ENCODE measurements at places on chromosomes 3 and 15.

- no peak for DNase-seq
Measured at GRCh38 chr3:87674397-87675161, 384.2 kb downstream of the CGGBP1 start.

- DNase-seq, result no peak
Measured at GRCh38 chr3:144756704-144757440, 785.2 kb downstream of the DIPK2A start.

DNA sequence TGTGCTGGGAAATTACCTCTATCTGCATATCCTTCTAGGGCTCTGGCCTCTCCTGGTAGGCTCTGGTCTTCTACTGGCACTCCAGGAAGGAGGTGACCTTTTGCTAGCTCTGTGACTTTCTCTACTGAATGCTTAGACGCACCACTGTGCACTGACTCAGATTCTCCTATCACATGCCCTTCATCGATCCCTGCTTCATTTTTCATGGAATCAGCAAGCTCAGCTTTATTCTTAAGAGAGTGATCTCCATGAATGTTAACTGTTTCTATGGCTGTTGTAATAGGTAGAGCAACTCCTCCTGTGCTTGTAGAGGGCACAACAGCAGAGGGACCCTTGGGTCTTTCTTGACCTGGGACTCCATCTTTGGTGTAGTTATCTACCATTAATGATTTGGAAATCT lies 106.6 kb downstream of the MAP4 start:
- DNase-seq, result no peak

GRCh38 chr3:61940236-61940635 lies 378.9 kb downstream of the PTPRG start:
- DNase-seq, result no peak

- DNase-seq, result peak; percentile 37
Measured at GRCh38 chr15:63891079-63891767, 57.5 kb upstream of the HERC1 start.

DNA sequence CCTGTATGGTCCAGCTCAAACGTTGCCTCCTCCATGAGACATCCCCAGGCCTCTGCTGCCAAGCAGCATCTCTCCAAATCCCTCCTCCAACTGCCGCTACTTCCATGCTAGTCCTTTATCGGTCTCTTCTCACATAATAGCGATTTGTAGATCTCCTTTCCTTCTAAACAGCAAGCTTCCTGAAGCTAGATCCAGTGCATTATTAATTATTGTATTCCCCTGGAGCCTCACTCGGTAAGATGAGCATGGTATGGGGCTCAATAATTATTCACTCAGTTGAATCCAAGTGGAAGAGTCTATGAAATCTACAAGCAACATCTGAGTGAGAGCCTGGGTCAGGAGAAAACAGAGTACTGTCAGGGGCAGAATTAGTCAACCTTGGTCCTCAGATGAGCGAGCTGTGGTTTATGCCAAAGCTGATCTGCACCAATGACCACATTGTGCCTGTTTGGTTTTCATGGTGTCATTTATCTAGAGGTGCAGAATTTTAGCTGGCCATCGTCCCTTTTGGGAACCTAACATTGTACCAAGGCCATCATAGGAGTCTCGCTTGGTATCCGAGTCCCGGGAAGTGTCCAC lies 93.8 kb upstream of the UBE2E1 start:
- no peak for DNase-seq

GRCh38 chr15:44695294-44695693 lies 15.8 kb downstream of the PATL2 start:
- no peak for DNase-seq

DNA sequence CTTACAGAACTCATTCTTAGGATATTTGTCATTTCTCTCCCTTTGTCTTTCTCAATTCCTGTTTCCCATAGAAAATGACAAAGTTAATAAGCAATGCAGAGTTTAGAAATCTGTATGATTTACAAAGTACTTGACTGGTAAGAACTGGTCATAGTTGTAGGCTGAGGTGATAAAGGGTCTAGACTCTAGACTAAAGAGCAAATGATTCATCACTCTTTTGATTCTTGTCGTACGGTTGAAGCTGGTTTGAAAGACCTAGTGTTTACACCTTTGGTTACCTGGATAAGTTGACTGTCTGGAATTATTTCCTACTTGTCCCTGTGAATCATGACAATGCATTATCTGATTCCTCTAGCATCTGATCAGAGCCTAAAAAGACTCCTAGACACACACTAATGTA lies 58.9 kb upstream of the TP63 start:
- DNase-seq, result no peak

- no peak for DNase-seq
Measured at GRCh38 chr3:135238871-135239614, 444.0 kb downstream of the EPHB1 start.

DNA sequence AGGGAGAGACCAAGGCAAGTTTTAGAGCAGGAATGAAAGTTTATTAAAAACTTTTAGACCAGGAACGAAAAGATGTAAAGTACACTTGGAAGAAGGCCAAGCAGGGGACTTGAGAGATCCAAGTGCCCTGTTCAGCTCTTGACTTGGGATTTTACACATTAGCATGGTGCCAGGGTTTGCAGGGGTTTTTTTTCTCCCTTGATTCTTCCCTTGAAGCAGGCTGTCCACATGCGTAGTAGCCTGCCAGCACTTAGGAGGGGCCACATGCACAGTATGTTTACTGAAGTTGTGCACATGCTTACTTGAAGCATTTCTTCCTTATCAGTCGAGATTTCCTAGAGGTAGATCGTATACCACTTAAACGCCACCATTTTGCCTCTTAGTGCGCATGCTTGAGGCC lies 277.5 kb upstream of the AGTR1 start:
- DNase-seq, result no peak

DNA sequence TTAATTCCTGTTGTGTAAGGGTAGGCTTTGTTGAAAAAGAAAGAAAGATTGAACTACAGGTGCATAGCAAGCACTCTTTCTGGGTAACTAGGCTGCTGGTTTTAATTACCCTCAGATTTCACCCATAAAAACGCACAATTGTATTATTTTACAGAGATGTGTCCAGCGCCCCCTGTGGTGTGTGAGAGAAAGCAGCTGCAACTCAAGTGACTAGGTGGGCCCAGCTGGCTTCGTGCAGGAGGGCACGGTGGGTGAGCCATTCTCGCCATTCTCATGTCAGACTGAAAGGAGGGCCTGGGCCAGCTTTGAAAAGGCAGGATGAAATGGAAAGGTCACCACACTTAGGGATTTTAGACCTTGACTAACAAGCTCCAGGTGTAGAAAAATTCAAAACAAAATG lies 122.6 kb downstream of the LRIG1 start:
- DNase-seq, result no peak

GRCh38 chr3:29164825-29165224 lies 116.0 kb upstream of the RBMS3 start:
- no peak for DNase-seq

DNA sequence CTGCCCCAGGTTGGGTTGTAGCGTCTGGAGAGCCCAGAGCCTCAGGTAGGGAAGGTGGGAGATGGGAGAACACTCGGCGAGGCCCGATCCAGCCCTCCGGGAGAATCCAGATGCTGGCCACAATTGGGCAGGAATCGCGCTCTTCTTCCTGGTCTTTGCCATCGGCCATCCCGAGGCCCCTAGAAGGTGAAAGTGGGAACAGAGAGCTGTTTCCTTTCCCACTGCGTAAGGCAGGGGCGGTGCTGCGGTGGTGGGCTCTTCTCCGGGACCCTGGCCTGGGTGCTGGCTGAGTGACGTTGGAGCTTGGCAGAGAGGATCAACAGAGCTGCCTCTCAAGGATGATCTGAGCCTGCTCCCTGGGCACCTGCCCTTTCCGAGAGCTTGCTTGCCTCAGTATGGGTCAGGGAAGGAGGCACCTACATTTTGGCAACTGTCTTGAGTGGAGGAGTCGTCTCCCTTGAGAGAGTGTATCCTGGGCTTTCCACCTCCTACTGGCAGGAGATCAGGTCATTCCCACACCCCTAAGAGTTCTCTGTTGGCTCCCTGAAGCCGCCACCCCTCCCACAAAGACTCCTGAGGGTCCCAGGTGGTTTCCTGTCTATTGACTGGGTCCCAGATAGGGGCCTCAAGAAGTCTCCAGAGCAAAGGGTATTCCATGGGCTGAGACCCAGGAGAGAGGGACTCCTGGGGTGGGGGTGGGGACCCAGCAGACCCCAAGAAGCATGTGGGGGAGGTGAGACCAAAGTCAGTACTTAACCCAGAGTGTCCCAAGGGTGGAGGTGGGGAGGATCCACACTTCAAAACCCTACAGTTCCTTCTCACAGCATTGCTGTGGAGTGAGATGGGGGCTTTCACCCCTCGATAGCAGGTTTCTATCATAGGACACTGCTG lies 1.6 kb downstream of the C15orf39 start:
- no peak for DNase-seq

GRCh38 chr3:134377896-134378295 lies 3.6 kb upstream of the AMOTL2 start:
- no peak for DNase-seq

- DNase-seq, result no peak
Measured at GRCh38 chr3:196942915-196943277, 568 bp upstream of the NCBP2 start.

GRCh38 chr3:104696470-104696869 lies 670.2 kb upstream of the ALCAM start:
- DNase-seq, result no peak

GRCh38 chr3:197523526-197523925 lies 32.2 kb downstream of the BDH1 start:
- no peak for DNase-seq

- DNase-seq, result no peak
Measured at GRCh38 chr3:127822041-127822681, at the start of gene MGLL. Gene MGLL (minus strand): TSS chr3:127822515. CDS start chr3:127822318, 197 bp downstream.

- DNase-seq, result no peak
Measured at GRCh38 chr15:65059931-65060596, 7.7 kb downstream of the RASL12 start.

- no peak for DNase-seq
Measured at GRCh38 chr3:144036498-144036897, 64.9 kb downstream of the DIPK2A start.

GRCh38 chr15:26773917-26774316 lies 1.1 kb upstream of the GABRB3 start:
- DNase-seq, result no peak

- no peak for DNase-seq
Measured at GRCh38 chr15:41494922-41495735, 1.5 kb downstream of the ITPKA start.

GRCh38 chr3:46405301-46406019 lies 1.4 kb downstream of the CCR5AS start:
- DNase-seq, result no peak

- DNase-seq, result no peak
Measured at GRCh38 chr3:141722648-141723047, 15.4 kb upstream of the RNF7 start.

DNA sequence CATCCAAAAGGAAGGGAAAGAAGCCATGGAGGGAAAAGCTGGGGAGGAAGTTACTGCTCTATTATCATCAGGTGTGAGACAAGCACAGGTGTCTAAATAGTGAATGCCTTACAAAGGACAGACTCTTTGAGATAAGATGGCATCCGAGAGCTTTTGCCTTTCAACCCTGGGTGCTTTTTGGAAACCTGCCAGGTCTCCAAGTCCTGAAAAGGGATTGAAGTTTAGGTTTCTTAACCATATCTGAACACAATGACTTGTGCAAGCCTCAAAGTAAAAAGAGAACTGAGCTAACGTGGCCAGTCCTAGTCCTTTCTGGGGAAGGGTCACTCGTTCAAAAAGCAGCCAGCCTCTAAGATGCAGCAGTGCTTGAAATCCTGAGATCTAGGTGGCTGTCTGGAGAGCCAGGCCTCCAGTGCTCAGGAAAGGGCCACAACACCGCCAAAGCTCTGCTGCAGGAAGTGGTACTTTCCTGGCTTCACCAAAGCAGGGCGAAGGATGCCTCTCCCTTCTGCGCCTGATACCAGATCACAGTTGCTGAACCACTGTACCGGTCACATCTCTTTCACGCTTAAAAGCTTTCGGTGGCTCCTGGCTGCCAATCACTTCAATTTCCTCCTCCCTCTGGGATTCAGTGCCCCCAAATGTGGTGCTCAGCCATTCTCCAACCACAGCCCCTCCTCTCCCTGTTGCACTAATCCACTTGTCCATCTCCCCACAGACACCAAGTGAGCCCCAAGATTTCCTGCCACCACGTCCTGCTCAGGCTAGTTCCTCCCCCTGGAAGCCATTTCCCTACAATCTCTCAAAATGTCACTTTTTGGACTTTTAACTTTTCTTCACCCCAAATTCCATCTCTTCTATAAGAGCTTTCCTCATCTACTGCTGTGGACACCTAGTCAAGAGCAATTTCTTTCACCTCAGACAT lies 104.1 kb upstream of the LPP start:
- DNase-seq, result peak; percentile 8

DNA sequence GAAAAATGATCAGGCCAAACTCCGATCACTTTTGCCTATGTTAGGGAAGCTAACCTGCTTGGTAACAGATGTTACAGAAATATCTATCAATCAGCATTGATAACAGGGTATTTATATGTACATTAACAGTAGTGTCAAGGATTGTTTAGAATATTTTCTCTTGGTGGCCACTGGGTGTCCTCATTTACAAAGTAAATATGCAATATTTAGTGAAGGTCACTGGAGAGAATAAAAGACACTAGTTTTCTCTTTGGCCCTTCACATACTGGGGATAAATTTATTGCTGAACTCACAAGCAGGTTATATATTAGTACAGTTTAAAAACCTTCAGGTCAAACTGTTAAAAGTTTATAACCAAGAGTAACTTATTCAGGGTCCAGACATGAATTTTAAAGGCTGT lies 69.0 kb downstream of the TIGIT start:
- no peak for DNase-seq

- no peak for DNase-seq
Measured at GRCh38 chr15:100115711-100116090, 226.1 kb downstream of the ADAMTS17 start.

GRCh38 chr3:98577178-98577895 lies 16.1 kb downstream of the CPOX start:
- no peak for DNase-seq

GRCh38 chr3:125186261-125186787 lies 26.2 kb downstream of the SLC12A8 start:
- DNase-seq, result no peak

DNA sequence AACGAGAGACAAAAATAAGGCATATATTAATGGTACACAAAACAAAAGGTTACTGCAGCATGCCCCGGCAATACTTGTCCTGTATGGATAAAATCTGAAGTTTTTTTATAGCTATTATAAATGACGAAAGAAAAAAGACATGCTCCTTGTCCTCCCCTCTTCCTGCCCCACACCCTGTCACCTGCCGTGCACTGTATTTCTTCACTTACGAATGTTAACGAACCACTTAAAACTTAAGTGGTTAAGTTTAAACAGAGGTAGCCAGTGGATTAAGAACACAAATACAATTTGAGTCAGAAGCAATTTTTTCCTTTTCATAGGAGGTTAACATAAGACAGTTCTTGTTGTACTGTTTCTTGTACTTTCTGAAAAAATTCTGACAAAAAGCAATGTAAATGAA lies 799.1 kb upstream of the NECTIN3 start:
- no peak for DNase-seq
